NCI-H2107 (cell line): ENCODE measurements at places on chromosomes 12 and 14.

- DNase-seq, result no peak
Measured at GRCh38 chr14:30656190-30656632, 34.1 kb downstream of the SCFD1 start.

- DNase-seq, result no peak
Measured at GRCh38 chr12:92732216-92732615, 29.4 kb downstream of the PLEKHG7 start.

GRCh38 chr12:132143336-132144071 lies 615 bp downstream of the DDX51 start:
- DNase-seq, result no peak

GRCh38 chr12:75047885-75048525 lies 161.6 kb downstream of the KCNC2 start:
- DNase-seq, result no peak

GRCh38 chr14:74893614-74894091 lies 11.9 kb downstream of the DLST start:
- DNase-seq, result no peak

- DNase-seq, result no peak
Measured at GRCh38 chr12:26384536-26384935, 189.2 kb downstream of the SSPN start.

DNA sequence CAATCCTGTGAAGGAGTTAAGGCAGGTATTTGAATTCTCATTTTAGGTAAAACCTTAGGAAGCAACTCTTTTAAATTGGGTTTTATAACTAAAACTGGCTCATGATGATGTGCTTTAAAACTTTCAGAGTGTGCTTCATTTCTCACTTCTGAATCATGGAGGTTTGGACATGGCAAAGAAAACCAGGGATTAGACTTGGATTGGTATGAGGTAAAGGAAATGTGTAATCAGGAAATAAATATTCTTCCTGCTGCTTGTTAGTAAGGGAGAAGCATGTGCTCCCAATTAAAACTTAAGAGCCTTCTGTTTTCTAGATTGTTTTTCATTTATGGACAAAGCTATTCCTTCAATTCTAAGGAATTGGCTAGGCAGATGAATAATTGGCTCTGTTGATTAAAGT lies 57.4 kb downstream of the FBXO33 start:
- no peak for DNase-seq

GRCh38 chr12:45310627-45310968 lies 94.7 kb downstream of the ANO6 start:
- no peak for DNase-seq

DNA sequence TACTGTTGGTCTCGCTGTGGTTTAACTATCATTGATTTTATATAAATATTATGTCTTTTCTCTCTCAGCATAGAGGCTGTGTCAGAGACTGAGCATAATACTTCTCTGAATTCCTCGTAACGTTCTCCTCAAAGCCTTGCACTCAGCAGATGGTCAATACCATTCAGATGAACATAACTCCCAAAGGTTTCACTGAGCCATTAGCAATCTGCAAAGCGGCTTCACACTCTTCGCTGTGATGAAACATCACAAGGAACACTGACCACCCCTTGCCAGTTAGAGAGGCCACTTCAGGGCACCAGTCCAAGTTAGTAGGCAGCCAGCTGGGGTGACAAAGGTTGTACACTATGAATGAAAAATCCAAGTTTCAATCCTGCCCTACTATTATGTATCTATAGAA lies 30.1 kb upstream of the STON2 start:
- DNase-seq, result no peak

GRCh38 chr14:69964841-69965240 lies 85.6 kb downstream of the SMOC1 start:
- DNase-seq, result no peak

- DNase-seq, result no peak
Measured at GRCh38 chr12:45427042-45427441, 211.1 kb downstream of the ANO6 start.

- no peak for DNase-seq
Measured at GRCh38 chr12:109510196-109510595, 32.8 kb downstream of the UBE3B start.

DNA sequence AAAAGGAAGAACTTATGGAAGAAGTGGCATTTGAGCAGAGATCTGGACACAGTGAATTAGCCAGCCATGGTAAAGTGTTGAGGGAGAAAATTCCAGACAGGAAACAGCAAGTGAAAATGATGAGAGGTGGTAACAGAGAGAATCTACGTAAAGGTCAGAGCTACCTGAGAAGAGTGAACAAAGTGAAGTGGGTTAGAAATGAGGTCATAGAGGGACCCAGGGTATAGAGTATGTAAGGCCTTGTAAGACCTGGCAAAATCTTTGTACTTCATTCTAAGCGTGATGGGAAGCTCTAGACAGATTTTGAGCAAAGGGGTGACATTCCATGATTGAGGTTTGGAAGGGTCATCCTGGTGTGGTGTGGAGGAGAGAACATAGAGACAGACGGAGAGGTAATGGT lies 49.3 kb upstream of the LRRK2 start:
- DNase-seq, result no peak

GRCh38 chr14:99924379-99924778 lies 131.2 kb downstream of the EML1 start:
- no peak for DNase-seq

GRCh38 chr14:104542871-104543830 lies 36.4 kb upstream of the C14orf180 start:
- no peak for DNase-seq

GRCh38 chr14:35234012-35234805 lies 58.0 kb upstream of the PSMA6 start:
- DNase-seq, result no peak

- DNase-seq, result no peak
Measured at GRCh38 chr14:104145826-104146601, 7.6 kb downstream of the KIF26A start.

GRCh38 chr12:116402163-116402939 lies 124.9 kb upstream of the MED13L start:
- DNase-seq, result no peak
